Stimulated activated CD8-positive, alpha-beta memory T cell treated with anti-CD3 and anti-CD28 coated beads, Interleukin-4, amount 100 ng/mL, for 1 hour (primary cell): ENCODE measurements at places on chromosomes 6 and 20.

- no peak for DNase-seq
Measured at GRCh38 chr6:159190460-159190859, 21.3 kb downstream of the FNDC1 start.

GRCh38 chr6:152462716-152463115 lies 174.4 kb downstream of the SYNE1 start:
- DNase-seq = no peak

GRCh38 chr6:22926790-22927354 lies 357.5 kb downstream of the HDGFL1 start:
- DNase-seq = no peak

- no peak for DNase-seq
Measured at GRCh38 chr6:96862560-96862959, 25.3 kb upstream of the GPR63 start.

DNA sequence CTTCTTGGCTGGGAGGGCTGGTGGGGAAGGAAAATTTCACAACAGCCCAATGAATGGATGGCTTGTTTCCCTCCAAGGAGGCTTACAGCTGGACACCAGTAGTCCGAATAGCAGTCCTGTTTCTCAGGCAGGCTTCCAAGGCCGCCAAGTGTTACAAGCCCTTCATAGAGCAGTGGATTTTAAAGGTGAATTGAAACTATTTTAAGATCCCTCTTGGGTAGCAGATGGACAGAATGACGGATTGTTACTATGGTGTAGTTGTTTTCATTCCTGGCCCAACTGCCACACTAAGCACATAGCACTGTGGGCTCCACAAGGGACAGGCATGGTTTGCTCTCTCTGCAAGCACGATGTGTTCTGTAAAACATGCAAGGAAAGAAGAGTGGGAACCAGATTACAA lies 203.3 kb upstream of the TAB2 start:
- DNase-seq = no peak

- DNase-seq = no peak
Measured at GRCh38 chr6:37175332-37176267, 5.6 kb downstream of the PIM1 start.

DNA sequence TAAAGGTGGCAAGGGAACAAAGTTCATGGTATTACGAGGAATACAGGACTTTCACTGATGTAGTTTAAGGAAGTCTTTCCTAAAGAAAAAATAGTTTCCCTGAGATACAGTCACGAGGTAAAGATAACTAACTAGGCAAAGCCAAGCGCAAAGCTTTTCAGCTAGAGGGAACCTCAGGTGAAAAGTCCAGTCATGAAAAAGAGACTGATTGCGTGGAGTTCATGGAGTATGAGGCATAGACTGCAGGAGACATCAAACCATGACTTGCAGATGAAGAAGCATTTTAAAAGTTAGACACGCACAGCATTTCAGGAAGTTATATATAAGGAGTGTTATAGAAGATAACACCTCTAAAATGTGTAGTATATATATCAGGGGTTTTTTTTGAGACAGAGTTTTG lies 205.6 kb upstream of the ZNF184 start:
- no peak for DNase-seq

DNA sequence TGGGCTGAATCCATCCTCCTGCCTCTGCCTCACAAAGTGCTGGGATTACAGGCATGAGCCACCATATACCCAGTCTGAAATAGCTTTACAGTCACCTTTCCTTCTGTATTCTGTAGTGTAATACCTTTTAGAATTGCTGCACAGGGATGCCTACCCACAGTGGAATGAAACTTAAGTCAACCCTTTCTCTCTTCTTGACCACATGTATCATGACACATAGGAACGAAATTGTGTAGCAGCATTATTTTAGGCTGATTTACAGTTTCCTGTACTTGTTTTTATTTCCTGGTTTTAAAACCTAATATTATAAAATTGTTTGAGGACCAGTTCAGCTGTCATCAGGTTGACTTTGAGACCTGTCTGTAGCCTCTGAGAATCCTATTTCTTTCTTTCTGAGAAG lies 297.8 kb downstream of the ZFAND3 start:
- no peak for DNase-seq

DNA sequence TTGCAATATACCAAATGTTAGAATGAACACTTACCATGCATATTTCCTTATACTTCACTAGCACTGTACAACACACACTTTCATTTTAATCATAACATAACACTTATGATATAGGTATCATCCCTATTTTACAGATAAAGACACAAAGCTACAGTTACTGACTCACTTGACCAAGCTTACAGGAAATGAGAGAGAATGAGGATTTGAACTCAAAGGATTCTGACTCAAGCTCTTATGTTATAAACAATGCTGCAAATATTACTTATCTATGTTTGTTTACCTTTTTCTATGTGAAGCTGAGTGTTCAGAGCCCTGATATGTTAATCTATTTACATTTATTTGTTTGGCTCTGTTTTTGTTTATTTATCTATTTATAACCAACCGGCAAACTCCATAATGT lies 245.4 kb downstream of the PTPRK start:
- no peak for DNase-seq

- DNase-seq = no peak
Measured at GRCh38 chr20:59864726-59865125, 68.7 kb downstream of the SYCP2 start.

DNA sequence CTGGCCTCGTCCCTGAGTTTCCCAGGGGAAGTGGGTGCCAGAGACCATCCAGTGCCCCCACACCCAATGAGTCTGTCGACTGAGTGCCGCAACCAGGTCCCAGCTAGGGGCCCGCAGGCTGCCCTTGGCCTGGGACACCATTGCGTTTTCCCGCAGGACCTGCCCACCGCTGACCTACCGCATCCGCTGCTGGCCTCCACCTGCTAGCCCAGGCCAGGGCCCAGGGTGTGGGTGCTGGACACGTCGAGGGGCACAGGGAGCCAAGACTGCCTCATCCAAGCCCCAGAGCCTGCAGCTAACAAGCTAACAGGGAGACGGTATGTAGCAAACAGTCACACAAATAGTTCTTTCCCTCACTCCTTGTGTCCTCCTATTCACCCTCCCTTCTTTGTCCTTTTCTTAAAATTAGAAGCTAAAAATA lies 97.7 kb downstream of the TMEM242 start:
- DNase-seq = no peak

DNA sequence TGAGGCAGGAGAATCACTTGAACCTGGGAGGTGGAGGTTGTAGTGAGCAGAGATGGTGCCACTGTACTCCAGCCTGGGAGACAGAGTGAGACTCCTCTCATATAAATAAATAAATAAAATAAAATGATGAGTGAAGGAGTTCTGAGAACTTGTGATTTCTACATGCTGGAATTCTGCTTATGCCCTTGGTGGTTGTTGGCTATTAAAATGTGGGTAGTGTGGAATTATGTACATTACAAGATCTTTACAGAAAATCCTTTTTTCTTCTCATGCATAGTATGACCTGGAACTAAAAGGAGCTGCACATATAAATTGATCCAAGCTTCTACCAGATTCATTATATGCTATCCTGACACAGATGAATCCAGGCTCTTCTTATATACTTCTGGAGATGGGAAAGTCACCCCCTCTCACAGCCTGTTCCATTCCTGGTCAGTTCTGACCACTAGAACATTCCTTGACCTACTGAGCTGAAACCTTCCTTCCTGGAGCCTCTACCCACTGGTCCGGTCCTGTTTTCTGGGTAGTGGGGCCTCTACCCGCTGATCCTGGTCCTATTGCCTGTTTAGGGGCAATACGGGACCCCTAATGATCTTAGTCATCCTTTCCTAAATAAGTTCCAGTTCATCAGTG lies 37.7 kb upstream of the TAF8 start:
- no peak for DNase-seq

GRCh38 chr6:23498013-23498412 lies 628.0 kb upstream of the NRSN1 start:
- DNase-seq = no peak

GRCh38 chr20:801678-802077 lies 31.8 kb upstream of the FAM110A start:
- no peak for DNase-seq

- no peak for DNase-seq
Measured at GRCh38 chr6:38062066-38062465, 242.5 kb downstream of the ZFAND3 start.

- no peak for DNase-seq
Measured at GRCh38 chr6:167791780-167792478, 34.8 kb upstream of the AFDN start.

GRCh38 chr6:105300090-105300489 lies 102.8 kb downstream of the PREP start:
- no peak for DNase-seq

DNA sequence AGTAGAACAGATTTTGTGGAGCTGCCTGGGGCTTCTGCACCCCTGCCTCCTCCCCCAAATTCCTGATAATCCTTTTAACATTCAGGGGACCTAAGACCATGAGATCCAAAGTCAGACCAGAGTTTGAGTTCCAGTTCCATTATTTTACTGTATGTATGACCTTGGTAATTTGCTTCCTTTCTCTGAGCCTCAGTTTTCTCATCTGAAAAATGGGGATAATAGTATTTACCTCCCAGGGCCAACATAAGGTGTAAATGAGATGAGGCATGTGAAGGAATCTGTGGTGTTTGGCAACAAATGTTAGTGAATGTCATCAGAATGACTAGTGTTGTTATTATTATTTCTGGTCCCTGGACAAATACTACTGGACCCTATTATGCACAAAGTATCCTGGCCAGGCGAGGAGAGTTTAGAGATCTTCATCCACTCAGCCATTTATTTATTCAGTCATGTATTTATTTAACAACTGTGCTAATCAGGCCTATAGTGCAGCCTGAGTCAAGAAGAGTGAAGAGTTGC lies 47.3 kb downstream of the CDH22 start:
- DNase-seq = no peak

- DNase-seq = no peak
Measured at GRCh38 chr6:108518714-108519576, 41.8 kb upstream of the FOXO3 start.

- no peak for DNase-seq
Measured at GRCh38 chr20:41951615-41952014, 333.4 kb upstream of the CHD6 start.

DNA sequence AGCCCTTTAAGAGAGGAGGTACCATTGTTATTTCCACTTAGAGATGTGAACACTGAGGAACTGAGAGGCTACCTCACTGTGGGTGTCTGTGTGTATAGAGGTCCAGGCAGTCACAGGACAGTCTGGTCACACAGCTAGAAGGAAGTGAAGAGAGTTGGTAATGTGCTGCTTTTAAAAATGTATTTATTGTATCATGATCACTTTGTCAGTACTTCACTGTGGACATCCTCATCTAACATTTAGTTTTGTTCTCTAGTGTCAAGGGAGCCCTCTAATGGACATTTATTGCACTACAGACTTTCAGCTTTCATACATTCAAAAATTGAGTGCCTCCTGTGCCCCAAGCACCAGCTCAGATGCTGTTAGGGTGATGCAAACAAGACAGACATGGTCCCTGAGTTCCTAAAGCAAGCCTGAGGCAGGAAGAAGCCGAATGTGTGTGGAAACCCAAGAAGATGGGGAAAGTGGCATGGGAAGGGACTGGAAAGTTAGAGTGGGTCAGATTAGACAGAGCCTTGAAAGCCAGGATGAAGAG lies 123.0 kb downstream of the SLC16A10 start:
- DNase-seq = no peak

GRCh38 chr6:64034291-64034690 lies 398.7 kb downstream of the PHF3 start:
- no peak for DNase-seq

DNA sequence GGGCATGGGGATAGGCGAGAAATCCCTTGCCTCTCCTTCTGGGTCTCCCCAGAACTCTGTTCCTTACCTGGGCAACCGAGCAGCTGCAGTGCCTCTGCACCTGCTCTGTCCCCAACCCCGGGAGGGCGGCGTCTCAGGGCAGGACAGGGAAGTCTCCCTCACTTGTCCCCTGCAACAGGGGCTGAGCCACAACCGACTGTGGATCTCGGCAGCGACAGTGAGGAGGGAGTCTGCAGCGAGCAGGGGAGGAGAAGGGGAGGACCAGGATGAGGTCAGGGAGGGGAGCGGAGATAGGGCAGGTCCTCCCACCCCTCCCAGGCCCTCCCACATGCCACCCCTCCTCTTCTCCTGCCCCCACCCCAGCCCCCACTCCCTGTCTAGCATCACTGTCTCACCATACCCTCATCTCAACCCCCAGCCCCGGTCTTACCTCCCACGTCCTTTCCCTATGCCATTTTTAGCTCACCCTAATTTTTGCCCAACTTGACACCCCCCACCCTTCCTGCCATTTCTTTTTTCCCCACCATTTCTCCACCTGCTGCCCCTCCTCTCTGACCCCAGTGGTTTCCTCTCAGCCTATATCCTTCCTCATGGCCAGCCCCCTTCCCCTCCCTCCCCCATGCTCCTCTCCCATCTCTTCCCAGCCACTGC lies at the start of gene TNXB:
TSS of gene TNXB (minus strand) at position 225 of the 651 bp plus-strand sequence. CDS start 11,140 bp downstream, outside the sequence.
- no peak for DNase-seq

DNA sequence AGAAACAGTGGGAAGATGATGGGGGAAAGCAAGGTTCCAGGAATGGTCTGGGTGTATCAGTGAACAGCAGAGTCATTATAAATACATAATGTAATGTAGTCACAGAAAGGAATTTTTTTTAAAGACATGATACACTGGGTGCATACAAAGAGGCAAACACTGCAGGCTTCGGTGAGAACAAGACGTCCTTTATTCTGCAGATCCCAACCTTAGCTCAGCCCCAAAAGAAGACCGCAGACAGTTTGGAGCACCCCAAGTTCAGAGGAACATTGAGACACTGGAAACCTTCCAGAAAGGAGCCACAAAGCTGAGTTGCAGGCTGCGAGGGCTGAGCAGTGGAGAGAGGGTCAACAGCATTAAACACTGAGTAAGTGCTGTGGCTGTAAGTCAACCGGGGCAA lies 30.6 kb upstream of the FOXC1 start:
- no peak for DNase-seq

- no peak for DNase-seq
Measured at GRCh38 chr20:164618-165017, 7.4 kb downstream of the DEFB127 start.

- no peak for DNase-seq
Measured at GRCh38 chr6:27694547-27694874, 217.7 kb downstream of the OR2B2 start.

- no peak for DNase-seq
Measured at GRCh38 chr6:141347086-141347485, 785.6 kb upstream of the GJE1 start.

DNA sequence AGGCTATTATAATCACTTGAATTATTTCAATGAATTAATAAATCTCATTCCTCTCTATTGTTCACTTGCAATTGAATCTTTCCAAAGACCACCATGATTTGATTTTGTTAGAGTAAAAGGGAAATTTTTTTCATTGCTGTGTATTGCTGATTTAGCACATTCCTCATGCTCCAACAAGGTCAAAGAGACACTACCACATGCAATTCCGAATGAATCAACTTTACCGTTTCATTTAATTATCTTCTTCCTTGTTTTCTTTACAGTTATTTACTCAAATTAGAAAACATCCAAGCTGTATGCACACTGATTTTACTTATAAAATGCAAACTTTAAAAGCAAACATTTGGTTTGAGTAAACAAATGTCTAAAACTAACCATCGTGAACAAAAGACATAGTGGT lies 967 bp downstream of the KIAA0408 start:
- DNase-seq = no peak
